Stimulated activated CD4-positive, alpha-beta T cell treated with anti-CD3 and anti-CD28 coated beads, TNF-alpha, amount 100 ng/mL, for 48 hours (primary cell): ENCODE measurements at places on chromosomes 4 and X.

DNA sequence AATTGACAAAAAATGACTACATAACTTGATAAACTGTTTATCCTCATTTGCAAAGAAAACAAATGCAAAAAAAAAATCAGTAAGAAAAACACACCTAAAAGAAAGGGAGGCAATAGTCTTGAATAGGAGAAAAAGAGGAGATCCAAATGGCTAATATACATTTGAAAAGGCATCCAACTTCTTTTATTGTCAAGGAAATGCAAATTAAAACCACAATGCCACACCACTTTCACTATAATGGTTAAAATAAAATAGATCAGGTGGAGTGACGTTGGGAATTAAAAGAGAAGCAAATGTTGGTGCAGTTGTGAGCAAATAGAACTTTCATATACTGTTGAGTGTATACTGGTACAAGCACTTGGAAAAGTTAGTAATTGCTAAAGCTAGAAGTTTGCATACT lies 3.6 kb downstream of the DCAF4L1 start:
- no peak for DNase-seq

DNA sequence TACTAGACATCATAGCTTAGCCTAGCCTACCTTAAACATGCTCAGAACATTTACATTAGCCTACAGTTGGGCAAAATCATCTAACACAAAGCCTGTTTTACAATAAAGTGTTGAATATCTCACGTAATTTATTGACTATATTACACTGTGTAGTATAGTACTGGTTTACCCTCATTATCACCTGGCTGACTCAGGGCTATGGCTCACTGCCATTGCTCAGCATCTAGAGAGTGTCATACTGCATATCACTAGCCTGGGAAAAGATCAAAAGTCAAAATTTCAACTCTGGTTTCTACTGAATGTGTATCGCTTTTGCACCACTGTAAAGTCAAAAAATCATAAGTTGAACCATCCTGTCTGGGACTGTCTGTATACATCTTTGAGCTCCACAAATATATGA lies 78.6 kb downstream of the CEP44 start:
- DNase-seq: no peak

DNA sequence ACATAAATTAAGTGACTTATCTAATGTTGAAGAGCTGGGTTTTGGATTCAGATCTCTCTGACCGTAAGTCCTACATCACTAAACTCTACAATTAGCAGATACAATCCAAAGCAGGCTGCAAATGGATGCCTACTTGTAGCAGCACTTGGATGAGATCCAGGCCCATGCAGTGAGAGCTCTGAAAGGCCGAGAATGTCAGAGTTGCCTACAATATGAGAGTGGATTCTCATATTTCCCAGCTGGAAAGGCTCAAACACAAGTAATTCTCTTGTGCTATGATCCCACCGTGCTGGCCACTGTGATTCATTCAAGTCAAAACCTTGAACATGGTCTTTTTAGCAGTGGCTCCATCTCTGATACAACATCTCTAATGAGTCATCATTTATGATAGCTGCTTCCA lies 125.4 kb upstream of the CHRDL1 start:
- no peak for DNase-seq

DNA sequence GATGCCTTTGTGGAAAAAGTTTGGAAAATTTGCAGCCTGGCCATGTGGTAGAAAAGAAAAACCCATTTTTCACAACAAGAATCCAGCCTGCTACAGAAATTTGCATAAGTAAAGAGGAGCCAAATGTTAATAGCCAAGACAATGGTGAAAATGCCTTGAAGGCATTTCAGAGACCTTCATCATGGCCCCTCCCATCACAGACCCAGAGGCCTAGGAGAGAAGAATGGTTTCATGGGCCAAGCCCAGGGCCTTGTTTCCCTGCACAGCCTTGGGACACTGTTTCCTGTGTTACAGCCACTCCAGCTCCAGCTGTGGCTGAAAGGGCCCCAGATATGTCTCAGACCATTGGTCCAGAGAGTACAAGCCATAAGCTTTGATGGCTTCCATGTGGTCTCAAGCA lies 101.4 kb upstream of the LINC00632 start:
- DNase-seq: no peak

DNA sequence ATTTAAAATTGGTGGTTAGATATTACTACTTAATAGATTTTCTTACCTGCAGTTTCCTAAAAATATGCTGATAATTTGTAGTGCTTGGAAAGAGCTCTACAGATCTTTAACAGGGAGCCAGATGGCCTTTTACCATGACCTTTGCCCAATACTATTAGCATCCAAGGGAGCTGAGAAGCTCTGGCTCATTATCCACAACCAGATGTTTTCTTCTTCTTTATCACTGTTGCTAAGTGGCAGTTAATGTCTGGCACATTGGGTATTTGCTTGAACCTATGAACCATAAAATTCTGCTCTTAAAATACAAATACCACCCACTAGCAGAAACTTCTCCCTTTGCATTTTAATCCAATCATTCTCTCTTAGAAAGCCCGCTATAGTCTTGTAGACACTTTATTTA lies 1480.3 kb downstream of the C4orf33 start:
- DNase-seq: no peak

DNA sequence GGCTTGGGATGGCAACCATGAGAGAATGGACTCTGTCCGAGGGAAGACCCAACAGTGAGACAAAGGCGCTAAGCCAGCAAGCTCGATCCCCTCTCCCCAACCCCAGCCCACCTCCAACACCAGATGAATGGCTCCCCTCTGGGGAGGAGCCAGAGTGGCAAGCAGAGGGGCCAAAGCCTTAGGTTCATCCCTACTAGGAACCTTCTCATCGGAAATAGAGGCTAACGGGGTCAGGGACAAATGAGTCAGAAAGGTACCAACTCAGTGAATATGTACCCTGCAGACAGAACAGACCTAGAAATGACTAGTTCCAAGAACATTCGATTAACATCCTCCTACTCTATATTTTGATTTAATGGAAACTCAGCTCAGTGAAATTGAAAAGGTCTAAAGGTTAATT lies 73.9 kb downstream of the NSG1 start:
- no peak for DNase-seq

GRCh38 chr4:88949605-88950004 lies 107.4 kb downstream of the FAM13A start:
- DNase-seq: no peak

- DNase-seq: no peak
Measured at GRCh38 chrX:16979226-16979625, 32.8 kb downstream of the REPS2 start.

GRCh38 chr4:11021333-11021732 lies 336.8 kb upstream of the CLNK start:
- DNase-seq: no peak

- no peak for DNase-seq
Measured at GRCh38 chr4:7052923-7053715, 9.9 kb downstream of the TADA2B start.

DNA sequence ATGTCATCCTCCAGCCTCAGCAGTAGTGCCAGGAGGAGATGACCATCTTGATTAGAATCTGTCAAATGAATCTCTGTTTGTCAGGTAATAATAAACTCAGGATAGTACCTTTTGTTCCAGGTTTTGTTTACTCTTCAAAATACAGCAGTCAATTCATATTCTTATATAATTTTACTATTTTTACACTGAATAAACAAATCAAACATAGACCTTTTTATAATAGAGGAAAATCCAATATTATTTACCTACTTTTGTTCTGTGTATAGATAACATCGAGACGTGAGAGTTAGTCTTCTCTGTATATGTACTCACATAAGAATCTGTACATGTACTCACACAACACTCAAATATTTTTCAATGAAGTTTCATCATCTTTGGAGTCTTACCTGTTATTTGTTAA lies 365.4 kb upstream of the EPHA5 start:
- no peak for DNase-seq
